ENCODE measurements at places on chromosomes 5 and 9.

GRCh38 chr5:179326122-179326927 is 18.9 kb downstream of the ADAMTS2 start:
- peak; percentile 46 for DNase-seq

- no peak for DNase-seq
Observed at GRCh38 chr9:130424595-130425454, 19.9 kb upstream of the ASS1 start.

DNA sequence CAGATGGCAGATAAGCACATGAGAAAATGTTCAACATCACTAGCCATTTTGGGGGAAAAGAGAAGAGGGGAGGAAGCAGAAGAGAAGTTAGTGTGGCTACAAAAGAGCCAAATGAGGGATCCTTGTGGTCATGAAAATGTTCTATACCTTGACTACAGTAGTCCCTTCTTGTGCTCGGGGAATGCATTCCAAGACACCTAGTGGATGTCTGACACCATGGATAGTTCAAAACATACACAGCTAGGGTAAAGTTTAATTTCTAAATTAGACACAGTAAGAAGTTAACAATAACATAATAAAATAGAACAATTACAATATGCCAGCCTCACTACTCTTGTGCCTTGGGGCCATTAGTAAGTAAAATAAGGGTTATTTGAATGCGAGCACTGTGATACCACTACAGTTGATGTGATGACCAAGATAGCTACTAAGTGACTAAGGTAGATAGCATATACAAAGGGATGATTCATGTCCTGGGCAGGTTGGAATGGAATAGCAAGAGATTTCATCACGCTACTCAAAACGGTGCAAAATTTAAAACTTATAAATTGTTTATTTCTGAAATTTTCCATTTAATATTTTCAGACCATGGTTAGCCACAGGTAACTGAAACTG is 344.1 kb downstream of the NR2F1-AS1 start:
- no peak for DNase-seq

GRCh38 chr9:113129884-113130283 is 20.9 kb upstream of the SLC31A2 start:
- DNase-seq, result no peak

DNA sequence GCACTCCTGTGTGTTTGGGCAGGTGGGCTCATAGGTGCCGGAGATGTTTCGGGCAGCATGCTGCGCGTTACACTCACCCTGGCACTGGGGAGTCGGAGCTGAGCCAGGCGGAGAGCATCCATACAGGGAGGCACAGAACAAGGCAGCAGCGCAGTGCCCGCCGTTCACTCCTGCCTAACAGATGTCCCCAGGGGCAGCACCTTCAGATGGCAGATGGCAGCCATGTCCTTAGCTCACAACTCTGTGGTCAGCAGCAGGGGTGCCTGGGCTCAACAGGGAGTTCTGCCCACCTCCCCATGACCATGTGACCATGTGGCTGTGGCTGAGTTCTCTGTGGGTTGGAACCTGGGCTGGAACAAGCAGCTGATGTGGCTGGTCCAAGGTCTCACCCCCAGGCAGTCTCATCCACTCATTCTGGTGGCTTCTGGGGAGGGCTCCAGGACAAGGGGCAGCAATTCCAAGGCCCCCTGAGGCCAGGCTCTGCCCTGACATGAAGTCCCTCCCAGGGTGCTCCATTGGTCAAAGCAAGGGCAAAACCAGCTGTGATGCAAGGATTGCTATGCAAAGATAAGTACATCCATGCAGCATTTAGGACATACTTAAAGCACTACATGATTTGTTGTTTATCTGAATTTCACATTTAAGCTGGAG is 64.2 kb downstream of the MRPL36 start:
- DNase-seq, result no peak

DNA sequence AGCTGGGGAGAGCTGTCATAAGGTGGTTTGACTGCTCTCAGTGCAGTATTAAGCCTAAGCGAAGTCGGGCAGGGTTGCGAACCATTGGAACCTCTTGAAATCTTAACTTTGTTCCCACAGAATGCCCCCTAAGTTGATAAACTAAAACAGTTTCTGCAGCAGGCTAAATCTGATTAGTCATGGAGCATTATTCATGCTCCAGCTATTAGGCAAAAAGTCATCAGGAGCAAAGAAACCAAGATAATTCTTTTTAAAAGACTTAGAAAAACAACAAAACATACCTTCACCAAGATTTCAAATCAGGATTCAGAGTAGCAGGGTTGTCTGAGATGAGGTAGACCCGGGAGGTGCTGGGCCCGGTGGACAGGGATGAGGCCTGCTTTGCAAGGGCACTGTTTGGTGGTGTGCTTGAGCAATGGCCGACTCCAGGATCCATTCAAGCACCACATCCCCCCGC is 69.9 kb upstream of the PLPP1 start:
- no peak for DNase-seq

DNA sequence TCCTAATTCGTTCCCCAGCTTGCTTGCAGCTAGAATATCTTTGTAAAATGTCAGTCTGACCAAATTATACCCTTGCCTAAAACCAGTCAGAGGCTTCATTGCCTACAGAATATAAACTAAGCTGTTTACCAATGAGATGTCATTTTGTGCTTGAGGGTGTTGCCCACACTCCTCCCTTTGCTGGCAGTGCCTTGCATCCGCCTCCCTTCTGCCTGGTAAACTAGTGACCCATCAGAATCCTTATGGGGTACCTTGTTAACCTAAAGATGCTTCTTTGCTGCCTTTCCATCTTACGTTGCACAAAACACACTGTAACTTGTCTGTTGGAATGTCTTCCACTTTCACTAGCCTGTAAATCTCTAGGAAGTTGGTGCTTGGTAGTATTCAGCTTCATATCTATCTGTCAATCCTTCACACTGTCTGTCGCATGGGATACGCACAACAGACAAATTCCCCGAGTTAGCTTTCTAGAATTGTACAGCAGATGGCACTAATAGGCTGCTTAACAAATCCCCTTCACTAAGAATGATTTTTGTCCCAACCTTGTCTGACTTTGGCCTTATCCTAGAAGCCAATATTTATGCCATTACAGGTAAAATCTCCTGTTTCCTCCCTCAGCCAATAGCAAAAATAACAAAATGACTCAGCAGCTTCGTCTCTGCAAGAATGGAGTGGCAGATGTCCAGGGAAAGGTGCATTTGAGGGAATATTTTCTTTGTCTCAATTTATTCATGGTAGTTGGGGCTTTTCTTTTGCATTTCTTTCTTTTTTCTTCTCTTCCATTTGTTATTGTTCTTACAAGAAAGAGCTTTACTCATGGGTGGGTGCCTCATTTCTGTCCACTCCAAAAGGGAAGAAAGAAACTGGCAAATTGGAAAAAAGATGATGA is 3.0 kb downstream of the NUDT2 start:
- DNase-seq, result no peak

DNA sequence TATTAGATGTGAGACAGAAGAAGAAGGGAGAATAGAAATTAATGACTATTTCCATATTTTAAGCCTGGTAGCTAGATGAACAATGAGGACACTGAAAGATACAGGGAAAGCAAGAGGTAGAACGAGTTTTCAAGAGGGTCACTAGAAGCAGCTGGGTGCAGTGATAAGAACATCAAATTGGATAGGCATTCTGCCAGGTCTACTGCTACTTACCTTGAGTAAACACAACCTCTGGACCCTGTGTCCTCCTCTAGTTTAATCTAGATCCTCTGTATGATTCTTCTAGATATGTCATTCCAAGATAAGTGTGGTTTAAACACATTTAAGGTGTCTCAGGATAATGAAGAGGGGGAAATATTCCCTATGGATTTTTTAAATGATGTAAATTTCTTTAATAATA is 31.2 kb downstream of the OTP start:
- no peak for DNase-seq

- DNase-seq, result no peak
Observed at GRCh38 chr9:131691969-131692611, 47.8 kb downstream of the RAPGEF1 start.

DNA sequence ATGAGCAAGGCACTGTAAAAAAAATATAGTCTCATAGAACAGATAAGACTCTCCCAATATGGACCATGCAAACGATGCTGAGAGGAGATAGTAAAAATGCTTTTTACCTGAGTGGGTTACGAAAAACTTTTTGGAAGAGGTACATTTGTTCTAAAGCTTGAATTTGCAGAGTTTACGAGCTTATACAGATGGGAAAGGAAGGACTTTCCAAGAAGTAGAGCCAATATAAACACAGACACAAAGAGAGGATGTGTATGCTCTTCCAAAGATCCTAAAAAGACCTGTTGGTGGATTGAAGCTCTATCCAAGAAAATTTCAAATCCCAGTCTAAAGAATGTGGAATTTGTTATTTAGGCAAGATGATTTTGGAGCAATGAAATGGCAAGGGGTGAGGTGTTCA is 127.1 kb upstream of the SLCO6A1 start:
- DNase-seq, result no peak

DNA sequence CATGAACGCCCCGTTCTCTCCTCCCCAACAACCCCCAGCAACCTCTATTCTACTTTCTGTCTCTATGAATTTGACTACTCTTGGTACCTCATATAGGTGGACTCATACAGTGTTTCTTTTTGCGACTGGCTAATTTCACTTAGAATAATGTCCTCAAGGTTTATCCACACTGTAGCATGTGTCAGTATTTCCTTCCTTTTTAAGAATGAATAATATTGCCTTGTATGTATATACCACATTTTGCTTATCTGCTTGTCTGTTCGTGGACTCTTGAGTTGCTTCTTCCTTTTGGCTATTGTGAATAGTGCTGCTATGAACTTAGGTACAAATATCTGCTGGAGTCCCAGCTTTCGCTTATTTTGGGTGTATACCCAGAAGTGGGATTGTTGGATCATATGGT is 42.7 kb downstream of the IQGAP2 start:
- DNase-seq, result no peak

- no peak for DNase-seq
Observed at GRCh38 chr5:143541943-143542797, 138.7 kb upstream of the NR3C1 start.

- DNase-seq, result no peak
Observed at GRCh38 chr5:111976705-111977435, 219.9 kb upstream of the NREP start.

DNA sequence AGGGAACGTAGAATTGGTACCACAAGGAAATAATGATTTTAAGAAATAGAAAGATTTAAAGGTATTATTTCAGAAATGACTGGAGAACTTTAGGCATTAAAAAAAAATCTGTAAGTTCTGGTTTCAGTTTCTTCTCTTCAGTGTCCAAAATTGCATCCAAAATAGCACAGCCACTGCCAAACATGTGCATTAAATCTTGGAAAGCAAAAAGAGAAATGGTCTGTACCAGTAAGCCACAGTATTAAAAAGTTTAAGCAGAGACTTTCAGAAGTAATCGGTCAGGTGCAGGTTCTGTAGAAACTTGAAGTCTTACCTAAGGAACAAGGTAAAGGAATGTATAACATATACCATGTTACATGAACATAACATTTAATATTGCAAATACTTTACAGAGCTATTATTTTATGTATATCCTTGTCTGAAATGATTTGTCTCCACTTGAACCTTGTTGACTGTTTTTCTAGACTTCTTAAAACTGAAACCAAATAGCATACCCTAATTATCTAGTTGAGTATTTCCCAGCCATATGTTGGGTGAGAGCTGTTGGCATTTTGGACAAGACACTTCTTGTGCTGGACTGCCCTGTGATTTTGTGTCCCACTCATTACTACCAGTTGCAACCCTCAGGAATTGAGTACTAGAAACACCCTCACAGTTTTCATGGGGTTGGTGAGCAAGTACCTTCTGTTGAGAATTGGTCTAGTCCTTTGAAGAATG is 32.1 kb downstream of the NIPBL start:
- no peak for DNase-seq

GRCh38 chr5:141493500-141494422 is 4.9 kb downstream of the PCDHGC5 start:
- no peak for DNase-seq

- DNase-seq, result no peak
Observed at GRCh38 chr9:101664453-101664852, 69.7 kb upstream of the PPP3R2 start.

DNA sequence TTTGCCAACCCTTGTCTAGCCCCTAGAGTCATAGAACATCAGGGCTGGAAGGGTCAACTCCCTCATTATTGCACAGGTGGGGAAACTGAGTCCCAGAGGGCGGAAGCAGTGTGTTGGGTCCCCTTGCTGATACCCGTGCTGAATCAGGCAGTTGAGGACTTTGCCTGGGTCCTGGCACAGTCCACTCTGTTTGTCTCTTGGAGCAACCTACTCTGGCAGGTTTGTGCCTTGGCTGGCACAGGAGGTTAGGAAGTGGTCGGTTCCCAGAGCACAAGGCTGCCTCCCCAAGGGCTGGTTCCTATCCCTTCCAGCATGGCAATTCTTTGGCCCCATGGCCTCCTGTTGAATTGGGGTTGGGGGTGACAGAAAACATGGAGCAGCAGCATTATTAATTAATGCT is 94.5 kb upstream of the SHB start:
- DNase-seq, result no peak

DNA sequence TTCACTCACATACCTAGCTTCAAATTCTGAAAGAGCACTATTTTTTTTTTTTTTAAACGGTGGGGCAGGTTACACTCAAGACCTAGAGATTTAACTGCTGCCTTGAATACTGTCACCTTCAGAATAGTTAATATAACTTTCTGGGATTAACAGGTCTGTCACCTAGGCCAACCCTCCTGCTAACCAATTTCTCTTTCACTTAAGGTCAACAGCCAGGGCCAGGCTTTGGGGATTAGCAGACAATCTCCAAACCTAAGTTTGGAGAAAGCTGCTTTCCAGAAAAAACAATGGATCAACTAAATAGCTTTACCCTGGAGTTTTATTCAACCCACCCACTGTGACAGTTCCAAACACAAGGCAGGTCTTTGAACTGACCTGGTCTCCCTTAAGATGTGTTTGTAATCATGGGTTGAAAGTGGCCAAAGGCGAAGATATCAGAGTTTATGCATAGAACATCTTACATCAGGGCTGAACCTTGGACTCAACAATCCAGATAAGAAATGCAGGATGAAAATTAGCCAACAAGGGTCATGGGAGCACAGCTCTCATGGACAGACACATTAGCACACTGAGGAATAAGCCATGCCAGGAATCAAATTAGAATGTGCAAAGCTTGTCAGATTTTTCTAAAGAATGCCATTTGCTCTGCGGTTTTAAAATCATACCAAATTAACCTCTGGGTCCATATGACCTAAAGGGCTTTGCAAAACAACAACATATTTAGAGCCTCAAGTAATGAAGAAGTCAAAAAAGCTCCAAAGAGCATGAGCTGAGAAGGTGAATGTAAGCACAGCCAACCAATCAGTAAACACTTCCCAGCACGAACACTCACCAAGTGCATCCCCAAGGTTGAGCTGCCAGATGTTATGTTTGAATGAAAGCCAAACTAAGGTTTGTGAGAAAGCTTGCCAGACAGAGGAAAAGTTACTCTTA is 538.5 kb upstream of the DMAC1 start:
- DNase-seq, result no peak

All from upper lobe of left lung (tissue), 6 donors.